Substantia nigra (tissue), 51 donors: ENCODE measurements at places on chromosomes 7 and 10.

DNA sequence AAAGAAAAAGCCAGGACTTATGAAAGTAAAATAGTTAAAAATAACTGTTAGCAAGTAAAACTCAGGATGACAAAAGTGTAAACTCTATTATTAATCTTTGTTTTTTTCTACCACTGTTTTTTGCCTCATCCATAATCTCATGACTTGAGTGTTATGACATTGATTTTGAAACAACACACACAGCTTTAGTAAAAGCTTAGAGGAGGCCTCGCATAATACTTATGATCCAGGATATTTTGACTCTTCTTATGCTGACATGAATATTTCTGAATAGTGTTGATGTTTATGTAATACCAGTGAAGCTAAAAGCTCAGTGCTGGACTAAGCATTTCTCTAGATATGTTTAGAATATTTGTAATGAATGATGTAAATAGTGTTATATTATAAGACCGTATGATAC is 10.5 kb downstream of the KAT6B start:
- DNase-seq, result no peak

- no peak for DNase-seq
These were observed 3.2 kb upstream of the GIMAP4 start for GRCh38 chr7:150564006-150564405.

- DNase-seq, result no peak
These were observed 56.6 kb downstream of the TMEM209 start for GRCh38 chr7:130148561-130148960.

GRCh38 chr10:56605051-56605450 is 244.0 kb upstream of the ZWINT start:
- no peak for DNase-seq

GRCh38 chr7:157579425-157579824 is 242.6 kb downstream of the DNAJB6 start:
- no peak for DNase-seq
